Activated CD4-positive, alpha-beta T cell treated with anti-CD3 and anti-CD28 coated beads, Interleukin-2, amount 10 ng/mL, durations not matched to agents 24 days and 14 days (primary cell): ENCODE measurements at places on chromosomes 12 and 14. TPM values are rescaled to one million over a fixed set of nuclear protein-coding genes. Genes with fewer than 3 reads are reported as not detected.

DNA sequence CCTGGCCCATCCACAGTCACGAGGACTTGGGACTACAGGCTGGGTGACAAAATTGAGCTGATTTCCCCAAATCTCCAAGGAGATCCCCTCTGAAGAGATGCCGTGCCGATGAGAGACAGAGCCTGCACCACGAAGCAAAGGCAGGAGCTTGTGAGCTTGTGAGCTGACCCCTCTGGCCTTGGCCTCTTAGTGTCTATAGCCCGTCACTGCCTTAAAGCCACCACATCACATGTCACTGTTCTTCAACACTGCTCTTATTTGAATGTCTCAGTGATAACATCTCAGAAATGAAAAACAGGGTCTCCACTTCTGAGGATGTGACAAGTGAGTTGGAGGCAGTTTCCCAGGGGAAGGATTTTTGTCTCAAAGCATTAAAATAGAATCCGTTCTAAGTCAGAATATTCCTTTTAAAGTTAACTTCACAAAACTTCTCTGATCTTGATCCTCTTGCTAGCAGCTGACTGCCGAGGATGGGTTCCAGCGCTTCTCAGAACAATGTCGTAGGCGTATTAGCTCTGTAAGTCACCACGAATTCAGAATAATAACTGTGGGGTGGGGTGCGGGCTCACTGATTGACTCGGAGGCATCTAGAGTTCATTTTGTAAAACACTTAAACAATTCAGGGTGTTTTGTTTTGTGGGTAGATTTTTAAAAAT, 37.5 kb downstream of the CHST11 start:
- peak; percentile 77 for DNase-seq

The NPC2 gene
- 12.3 and 15.5 TPM in 2 replicates for total RNA-seq

DNA sequence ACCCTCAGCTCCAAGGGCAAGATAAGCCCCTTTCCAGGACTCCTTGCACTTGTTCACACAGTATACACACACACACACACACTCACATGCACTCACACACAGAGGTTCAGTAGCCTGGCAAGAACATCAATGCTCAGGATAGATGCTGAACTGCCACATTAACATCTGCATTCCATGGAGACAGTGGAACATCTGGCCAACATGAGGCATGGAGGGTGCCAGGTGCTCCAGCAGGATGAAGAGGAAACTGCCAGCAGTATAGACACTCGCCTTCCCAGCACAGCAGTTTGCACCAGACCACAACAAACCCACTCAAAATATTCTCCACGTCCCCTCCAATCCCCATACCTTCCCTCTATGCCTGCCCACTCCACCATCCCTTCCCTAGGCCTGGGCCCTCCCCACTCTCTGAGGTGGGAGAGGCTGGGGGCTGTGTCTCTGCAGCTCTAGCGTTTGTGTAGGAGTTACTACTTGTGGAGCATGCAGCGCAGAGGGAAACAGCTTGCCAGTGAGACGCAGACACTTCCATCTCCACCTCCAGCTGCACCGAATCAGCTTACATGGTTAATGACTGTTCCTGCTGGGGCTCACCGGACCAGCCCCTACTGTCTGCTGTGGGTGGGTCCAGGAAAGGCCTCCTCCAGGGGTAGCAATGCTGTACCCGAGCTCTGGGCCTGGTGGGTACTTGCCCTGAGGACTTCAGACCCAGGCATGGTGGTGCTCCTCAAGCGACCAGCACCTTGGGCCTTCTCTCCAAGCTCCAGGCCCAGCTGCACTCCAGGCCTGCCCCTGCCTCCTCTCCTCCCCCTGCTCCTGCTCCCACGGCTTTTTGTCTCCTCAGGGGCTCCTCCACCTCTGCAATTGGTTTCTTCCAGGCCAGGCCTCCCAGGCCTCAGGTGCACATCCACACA, 18.6 kb upstream of the PLEKHG3 start:
- no peak for DNase-seq

The SDR9C7 gene
- not detected in 2 replicates for total RNA-seq

GRCh38 chr12:108609537-108610335, 11.9 kb upstream of the TMEM119 start:
- DNase-seq, result no peak

The CCDC196 gene
- total RNA-seq, result not detected in 2 replicates

DNA sequence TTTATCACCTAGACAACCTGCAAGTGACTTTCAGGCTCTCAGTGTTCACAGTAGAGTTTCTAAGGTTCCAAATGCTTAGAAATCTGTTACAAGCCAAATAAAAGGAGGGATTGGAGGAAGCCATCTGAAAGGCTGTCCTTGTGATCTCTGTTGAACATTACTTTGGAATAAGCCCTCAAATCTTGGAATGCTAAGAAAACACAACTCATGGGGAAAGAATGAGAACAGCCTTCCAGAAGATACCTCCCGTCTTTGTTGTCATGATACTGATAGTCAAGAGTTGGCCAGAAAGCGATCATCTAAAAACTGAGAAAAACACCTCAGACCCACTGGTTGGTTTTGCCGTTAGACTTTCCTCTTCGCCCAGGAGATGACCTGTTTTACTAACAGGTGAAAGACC, 44.4 kb upstream of the KCNK13 start:
- no peak for DNase-seq

GRCh38 chr12:65504417-65504816, 225.9 kb downstream of the MSRB3 start:
- DNase-seq, result no peak

The TEX52 gene
- total RNA-seq, result 0.17 TPM in 1 of 2 replicates, not detected in the other

DNA sequence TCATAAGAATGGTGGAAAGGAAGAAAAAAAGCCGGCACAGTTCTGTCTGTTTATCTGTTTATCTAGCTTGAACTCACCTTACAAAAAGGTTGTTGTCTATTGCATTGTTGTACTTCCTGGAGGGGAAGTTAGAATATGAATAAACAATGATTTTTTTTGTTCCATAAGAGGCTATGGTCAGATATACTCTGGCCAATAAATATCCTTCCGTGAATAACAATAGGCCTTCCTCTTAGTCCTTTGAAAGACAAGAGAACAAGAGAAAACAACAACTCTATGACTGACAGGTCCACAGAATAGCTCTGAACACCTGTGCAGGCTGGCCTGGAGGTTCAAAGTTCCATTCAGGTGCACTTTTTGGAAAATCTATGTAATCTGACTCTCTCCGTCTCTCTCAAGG, 192.8 kb upstream of the KRR1 start:
- DNase-seq, result no peak

- no peak for DNase-seq
Measured at GRCh38 chr14:59325906-59326305, 137.4 kb downstream of the DAAM1 start.

DNA sequence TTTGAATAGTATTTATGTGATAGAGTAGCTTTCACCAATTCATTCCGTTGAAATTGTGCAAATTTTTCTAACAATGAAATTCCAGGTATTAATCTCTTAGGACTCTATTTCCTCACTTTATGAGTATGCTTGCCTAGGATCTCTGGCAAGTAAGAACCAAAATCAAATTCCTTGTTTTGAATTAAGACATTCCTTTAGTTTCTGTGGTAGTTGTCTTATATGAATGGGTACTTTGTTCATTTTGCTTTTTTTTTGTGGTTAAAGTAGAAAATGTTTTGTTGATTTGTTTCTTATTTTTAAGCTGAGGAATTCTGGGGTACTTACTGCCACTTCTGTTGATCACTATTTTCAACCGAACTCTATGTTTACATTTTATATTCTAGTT, 59.8 kb downstream of the KITLG start:
- no peak for DNase-seq

DNA sequence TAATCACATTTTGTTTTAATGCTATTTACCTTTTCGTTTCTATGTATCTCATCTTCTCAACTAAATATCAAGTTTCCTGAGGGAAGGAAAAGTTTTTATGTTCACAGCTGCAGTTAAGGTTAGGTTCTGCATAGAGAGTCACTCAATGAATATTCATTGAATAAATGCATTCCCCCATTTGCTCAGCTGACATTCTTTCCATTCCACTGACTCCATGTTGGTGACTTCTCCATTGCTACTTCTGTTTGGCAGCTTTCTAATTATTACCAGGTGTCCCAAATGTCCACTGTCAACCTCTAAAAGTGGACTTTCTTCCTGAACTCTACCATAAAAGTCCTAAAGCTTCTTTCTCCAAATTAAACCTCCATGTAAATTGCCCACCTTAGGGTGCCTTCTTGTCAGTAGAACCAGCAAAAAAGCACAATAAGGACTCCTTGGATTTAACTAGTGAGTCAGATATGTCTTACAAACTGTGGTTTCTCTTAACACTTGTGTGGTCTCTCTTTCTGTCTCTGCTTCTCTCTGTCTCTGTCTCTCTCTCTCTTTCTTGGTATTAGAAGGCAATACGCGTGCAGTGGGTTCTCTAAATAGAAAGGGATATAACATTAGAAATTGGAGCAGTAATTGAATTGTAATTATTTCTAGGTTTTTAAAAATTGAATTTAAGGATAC, 85.9 kb downstream of the TMEM117 start:
- DNase-seq, result no peak

DNA sequence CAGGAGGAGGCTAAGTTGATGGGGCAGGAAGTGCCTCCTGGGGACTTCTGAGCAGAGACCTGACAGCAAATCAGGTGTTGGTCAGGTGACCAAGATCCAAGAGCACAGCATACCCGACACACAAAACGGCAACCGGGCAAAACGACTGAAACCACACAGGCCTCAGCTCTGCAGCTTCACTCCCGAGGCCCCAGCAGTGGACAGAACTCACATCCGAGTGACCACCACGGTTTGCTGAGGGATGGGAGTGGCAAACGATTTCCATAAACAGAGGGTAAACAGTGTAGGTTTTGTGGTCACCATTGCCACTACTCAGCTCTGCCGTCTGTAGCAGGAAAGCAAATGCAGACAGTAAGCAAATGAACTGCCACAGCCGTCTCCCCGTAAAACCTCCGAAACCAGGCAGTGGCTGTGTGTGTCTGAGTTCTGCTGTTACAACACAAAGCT, 14.4 kb downstream of the CHFR start:
- peak; percentile 79 for DNase-seq

The FGD4 gene
- total RNA-seq, result 0.07 TPM in 1 of 2 replicates, not detected in the other
